ENCODE measurements at places on chromosomes 11 and 22.

DNA sequence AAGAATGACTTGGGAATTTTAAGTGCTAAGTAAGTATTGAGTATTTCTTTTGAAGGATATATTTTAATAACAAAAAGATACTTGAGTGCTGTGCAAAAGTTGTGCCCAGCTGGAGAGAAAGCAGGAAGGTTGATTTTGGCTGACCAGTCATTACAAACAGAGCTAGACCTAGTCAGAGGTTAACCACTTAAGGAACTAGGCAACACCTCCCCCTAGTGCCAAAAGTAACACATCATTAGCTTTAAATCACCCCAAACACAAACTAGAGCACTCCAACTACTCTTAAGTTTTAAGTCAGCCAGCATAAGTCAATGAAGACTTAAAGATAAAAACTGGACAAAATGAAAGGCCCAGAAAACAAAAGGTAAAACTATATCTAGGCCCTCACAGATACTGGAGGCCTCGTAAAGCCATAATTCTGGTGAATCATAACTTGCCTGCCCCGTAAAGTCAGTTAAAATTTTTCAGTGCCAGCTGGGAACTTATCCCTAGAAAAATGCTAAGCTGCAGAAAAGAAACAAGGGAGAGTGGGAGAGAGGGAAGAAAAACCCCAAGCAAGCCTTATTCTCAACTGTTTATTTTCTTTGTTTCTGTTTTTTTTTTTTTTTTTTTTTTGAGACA, 4.6 kb downstream of the TMEM9B start:
- peak; percentile 49 for DNase-seq

DNA sequence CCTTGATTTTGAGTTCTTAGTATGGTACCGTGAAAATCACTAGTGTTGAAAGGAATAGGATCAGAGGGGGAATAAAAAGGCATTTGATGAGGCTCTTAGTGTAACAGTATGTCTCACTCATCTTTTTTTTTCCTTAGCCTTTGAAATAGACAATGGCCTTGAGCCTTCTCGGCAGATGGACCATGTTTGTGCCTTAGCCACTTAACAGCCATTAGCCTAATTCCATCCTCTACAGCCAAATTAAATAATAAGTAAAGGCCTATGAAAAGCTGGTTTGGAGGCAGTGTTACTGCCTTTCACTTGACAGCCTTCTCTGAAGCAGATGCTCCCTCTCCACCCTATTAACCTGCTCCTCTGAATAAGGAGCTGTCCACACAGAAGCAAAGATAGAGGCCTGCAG, 580.7 kb downstream of the NTM start:
- DNase-seq: no peak

DNA sequence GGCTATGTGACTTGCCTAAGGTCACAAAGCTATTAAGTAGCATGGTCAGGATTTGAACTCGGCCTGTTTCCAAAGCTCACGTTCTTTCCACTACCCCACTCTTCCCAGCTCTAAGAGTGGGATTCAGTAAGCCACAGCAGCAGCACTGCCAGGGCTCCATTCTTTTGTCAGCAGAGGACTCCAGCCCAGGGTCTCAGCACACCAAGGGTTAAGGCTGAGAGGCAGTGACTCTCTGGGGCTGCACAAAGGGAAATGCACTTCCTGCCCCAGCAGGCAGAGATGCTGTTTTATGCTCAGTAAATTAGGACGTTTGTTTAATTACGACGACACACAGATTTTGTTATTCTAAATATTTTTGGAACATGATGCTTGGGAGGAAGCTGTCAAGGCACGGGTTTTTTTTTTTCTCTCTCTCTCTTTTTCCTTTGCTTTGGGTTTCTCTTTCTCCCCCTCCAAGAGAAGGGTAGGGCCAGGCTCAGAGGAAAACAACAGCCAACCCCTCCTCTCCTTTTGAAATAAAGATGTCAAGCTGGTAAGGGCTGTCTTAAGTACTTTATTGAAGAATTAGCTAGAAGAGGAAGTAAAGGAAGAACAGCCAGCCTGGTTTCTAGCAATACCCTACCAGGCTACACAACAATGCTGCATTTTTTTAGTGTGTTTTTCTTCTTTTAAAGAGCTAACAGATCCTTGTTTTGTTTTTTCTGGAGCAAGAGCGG, 2.8 kb downstream of the MYH9 start:
- DNase-seq: peak; percentile 40

DNA sequence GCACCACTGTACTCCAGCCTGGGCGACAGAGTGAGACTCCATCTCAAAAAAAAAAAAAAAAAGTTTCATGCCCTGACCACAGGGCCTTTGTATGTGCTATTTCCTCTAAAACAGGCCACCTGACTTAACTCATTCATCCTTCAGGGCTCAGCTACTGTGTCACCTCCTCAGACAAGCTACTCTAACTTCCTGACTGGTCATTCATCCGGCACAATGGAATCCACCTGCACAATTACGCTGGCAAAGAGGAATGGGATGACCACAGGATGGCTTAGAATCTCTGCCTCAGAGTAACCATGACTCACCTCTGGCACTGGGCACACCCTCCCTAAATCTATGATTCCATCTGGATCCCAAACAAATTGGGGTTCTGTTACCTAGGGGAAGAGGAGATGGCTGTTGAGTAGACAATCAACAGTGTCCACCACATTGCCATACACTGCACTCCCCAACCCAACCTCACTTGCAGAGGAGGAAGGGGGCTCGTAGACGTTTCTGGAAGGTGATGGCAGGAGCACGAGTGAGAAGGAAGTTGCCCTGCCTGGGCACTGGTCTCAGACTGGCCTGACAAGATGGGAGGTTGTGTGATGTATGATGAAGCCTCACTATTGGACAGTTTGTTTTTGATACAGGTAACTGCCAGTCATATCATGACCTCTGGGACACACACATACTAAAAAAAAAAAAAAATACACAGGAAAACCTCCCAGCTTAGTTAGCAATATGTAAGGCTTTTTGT, 22.8 kb upstream of the HMOX1 start:
- no peak for DNase-seq

DNA sequence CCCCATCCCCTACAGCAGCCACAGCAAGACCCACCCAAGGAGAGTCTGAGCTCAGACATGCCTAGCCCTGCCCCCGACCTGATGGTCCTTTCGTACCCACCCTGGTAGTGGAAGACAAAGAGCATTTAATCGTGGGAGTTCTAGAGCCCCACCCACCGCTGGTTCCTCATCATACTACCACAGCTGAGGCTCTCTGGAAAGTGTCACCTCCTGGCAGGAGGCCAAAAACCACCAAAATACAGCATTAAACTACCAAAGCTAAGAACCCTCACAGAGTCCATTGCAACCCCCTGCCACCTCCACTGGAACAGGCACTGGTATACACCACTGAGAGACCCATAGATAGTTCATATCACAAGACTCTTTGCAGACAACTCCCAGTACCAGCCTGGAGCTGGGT, 311.1 kb downstream of the TENM4 start:
- DNase-seq: no peak

DNA sequence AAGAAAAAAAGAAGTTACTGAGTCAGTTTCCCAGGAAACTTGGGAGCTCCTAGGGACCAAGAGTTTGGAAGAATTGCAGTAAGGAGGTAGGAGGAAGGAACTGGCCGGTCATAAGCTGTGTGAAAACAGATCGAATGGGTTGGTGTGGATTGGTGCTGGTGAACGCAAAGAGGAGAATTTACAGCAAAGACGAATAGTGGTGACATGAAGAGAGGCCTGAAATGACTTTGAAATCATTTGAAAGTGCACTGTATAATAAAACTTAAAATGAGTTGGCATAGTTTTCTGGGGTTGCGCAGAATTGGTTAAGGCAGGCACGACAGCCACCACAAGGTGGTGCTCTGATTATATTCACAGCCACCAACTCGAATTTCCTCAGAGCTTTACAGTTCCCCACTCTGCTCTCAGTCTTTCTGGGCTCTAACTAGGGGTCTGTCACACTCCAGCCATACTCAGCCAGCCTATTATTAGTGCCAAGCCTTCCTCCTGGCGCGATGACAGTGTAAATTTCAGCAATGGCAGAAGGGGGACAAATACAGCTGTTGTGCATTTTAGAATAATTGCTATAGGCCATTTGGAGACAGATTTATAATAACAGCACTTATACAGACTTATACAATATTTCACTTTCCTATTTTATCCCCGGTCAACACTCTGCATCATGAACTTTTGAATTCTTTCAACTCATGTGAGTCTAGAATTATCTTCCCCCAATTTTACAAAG, 8.3 kb upstream of the HTR3B start:
- DNase-seq: peak; percentile 32

- no peak for DNase-seq
Observed at GRCh38 chr11:8839957-8840945, 70.7 kb upstream of the AKIP1 start.

- DNase-seq: no peak
Observed at GRCh38 chr11:2209370-2209801, 37.8 kb upstream of the TH start.

GRCh38 chr22:18929459-18929858, 6.6 kb downstream of the PRODH start:
- no peak for DNase-seq

DNA sequence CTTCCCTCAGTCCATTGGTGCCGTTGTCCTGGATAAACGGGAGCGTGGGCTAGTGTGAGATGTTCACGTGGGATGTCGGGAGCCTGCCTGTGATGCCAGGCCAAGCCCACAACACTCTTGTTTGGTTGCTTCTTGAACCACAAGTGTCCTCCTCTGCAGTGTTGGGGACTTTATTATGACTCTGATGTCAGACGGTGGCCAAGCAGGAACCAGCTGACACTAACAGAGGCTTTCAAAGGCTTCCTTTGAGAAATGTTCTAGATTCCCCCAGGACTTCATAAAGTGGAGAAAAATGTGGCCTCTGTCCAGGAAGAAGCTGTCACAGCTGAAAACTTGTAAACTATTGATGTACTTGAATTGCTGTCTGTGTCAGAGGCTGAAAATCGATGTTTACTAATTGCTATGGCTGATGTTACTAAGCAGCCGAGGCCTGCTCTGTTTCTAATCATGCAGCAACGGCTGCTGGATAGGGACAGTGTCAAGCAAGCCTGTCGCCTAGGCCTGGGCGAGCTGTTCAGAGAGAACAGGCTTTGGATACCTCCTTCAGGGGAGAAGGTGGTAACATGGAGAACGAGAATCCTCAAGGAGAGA, 131.7 kb downstream of the TBC1D22A start:
- DNase-seq: no peak

- DNase-seq: no peak
Observed at GRCh38 chr11:102831489-102832440, 11.6 kb downstream of the MMP3 start.

- peak; percentile 60 for DNase-seq
Observed at GRCh38 chr22:46432164-46433068, 96.9 kb downstream of the TRMU start.

DNA sequence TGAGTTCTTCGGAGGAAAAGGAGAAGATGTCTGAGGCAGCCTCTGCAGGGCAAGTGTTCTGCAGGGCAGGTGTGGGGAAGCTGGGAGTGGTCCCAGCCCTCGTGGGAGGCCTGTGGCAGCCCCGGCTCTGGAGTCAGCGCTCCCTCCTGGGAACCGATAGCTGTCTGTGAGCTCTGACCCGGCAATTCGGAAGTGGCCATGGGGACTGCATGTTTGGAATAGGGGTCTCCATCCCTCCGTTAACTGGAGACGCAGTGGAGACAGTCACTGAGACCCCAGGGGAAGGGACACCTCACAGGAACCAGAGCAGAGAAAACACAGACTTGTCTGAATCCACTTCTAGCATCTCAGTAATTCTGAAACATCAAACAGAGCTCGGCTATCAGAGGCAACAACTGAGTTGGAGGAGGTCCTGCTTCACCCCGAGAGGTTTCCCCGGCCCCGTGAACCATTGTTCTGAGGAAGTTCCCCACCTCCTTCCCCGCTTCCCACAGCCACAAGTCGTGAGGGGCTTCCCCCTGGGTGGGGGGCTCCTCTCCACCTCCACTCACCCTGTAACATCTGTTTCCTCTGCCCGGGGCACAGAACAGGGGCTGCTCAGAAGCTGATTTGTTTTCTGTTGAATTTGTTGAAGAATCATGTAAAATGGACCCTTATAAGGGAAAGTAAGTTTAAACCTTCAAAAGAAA, 99.6 kb downstream of the BRD1 start:
- DNase-seq: no peak

DNA sequence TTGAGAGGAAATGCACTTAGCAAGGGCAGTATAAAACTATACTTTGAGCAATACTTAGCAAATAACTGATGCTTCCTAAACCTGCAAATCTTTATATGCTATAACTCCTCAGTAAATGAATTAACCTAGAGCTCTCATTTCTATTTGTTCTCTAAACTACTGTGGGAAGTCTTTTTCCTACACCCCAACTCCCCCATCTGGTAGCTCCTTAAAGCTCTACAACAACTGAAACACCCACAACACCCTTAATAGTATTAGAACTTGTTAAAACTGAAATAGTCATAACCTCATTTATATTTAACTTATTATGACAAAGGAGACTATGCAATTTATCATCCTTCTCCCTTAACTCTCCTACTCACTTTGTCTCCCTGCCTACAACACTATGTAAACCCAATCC, 43.4 kb downstream of the GUCY1A2 start:
- DNase-seq: no peak

DNA sequence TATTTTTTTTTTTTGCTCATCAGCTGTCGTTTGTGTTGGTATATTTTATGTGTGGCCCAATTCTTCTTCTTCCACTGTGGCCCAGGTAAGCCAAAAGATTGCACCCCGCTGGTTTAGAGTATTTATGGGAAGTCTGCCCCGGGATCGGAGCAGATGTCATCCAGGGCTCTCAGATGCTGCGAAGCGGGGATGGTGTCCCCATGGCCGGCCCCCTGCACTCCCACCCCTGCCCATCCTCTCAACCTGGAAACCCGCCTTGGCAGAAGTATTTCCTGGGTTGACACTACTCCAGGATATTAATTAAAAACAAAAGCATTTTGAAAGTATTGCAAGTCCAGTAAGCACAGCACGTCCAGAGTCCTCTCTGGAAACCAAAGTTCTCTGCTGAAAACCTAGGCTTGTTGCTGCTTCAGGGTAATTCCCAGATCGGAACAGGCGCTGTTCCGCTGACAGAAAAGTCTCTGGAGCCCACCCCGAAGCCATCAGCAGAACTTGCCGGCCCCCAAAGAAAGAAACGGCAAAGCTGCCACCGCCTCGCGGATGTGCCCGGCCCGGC, 833 bp downstream of the SCUBE2 start:
- no peak for DNase-seq

GRCh38 chr11:75240311-75241035, at the start of gene TPBGL:
TSS of gene TPBGL (plus strand) at chr11:75240774. CDS start at chr11:75241050, 276 bp downstream.
- no peak for DNase-seq

GRCh38 chr11:66834943-66835342, 8.3 kb upstream of the RCE1 start:
- DNase-seq: no peak

GRCh38 chr22:37661160-37661924, 2.8 kb downstream of the PDXP start:
- no peak for DNase-seq

DNA sequence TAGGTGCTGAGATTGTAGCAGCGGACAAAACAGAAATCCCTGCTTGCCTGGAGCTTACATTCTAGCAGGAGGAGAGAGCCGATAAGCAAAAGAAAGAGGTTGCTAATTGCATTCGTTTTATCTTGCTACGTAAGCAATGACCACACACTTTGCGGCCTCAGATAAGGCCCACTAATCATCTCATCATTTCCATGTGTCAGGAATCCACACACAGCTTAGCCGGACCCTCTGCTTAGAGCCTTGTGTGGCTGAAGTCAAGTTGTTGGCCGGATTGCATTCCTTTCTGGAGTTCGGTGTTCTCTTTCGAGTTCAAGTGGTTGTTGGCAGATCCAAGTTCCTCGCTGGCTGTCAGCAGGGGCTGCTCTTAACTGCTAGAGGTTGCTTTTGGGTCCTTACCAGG, 101.6 kb downstream of the CHST1 start:
- no peak for DNase-seq

GRCh38 chr22:42156121-42156520, 25.5 kb upstream of the CYP2D6 start:
- DNase-seq: no peak

- DNase-seq: no peak
Observed at GRCh38 chr22:27801202-27801615, 347 bp downstream of the MN1 start.

Data from immature natural killer cell (primary cell).